ENCODE measurements at places on chromosomes 3 and 15.

DNA sequence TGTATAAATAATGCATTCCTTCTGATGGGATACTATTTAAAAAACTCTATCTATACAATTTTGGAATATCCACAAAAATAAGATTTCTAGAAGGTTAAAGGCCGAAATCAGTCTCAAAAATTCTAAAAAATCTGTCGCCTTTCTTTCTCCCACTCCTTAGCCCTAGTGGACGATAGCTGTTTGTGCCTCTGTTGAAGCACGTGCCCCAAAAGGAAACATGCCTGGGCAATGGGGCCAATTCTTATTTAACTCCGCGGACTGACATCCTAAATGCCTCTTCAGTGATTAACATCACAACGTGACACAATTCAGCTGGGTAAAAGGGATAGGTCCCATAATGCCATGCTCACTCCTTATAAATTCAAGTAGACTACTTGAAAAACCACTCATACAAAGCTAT is 65.1 kb downstream of the GAP43 start:
- no peak for DNase-seq

- DNase-seq, result no peak
Measured at GRCh38 chr3:107641572-107642307, 119.0 kb downstream of the BBX start.

- DNase-seq, result peak; percentile 79
Measured at GRCh38 chr15:38612159-38612863, 47.7 kb upstream of the RASGRP1 start.

DNA sequence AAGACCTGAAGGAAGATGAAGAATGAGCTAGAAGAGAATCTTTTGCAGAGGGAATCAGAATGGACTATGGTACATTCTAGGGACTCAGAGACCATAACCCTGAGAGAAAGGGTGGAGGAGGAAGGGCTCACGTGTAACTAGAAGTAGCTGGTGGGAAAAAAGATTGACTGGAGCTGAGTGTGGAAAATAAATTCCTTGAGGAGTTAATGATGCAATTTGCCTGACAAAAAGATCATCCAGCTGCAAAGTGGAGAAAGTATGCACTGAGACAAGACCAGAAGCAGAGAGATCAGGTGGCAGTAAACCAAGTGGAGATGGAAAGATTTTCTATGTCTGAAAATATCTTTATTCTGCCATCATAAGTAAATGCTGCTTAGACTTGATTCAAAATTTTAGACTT is 52.9 kb upstream of the TBL1XR1 start:
- no peak for DNase-seq

GRCh38 chr3:107882881-107883280 is 207.9 kb downstream of the CD47 start:
- DNase-seq, result no peak

- no peak for DNase-seq
Measured at GRCh38 chr3:27093771-27094170, 275.4 kb downstream of the NEK10 start.

DNA sequence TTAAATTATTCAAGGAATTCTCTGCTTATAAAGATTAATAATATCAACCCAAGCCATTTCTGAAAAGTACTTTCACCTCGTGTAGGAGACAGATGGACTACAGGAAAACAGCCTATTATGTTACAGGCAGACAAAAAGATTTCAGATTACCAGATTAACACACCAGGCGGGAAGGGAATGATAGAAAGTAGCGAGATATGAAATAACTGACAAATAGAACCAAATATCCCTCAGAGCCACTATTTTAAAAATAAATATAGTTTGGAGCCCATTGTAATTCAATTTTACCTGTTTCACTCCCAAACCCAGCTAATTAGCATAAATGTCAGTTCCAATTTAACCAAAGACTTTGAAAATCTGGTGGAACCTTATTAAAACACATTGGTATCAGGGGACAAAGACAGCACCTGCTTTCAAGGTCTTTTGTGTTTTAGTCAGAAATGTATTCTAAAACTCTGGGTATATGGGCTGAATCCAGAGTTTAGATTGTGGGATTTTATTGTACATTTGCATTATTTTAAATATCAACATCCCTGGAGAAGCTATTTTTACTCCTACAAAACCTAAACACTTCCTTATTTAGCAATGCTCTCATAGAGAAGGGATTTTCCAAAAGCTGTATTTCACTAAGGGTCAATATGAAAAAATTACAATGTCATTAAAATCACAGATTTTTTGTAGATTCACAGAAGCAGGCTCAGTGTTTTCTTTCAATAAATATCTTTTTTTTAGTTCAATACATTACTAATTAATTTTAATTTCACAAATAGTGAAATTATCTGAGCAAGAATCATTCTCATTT is 138.4 kb downstream of the TNIK start:
- no peak for DNase-seq

DNA sequence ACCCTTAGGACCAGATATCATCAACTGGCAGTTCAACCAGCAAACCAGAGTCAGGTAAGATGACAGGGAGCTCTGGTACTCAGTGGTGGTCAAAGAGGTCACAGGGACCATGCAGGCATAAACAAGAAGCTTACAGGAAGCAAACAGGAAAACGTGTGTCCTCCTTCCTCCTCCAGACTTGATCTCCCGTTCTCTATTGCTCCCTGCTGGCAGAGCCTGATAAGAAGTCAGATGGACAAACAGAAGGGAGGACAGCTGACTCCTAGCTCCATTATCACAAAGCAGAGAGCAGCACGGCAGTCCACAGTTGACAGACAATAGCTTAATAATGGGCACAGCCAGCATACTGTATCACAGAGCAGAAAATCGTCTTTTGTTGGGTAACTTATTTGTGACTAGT is 156.5 kb upstream of the SLC2A2 start:
- DNase-seq, result no peak

DNA sequence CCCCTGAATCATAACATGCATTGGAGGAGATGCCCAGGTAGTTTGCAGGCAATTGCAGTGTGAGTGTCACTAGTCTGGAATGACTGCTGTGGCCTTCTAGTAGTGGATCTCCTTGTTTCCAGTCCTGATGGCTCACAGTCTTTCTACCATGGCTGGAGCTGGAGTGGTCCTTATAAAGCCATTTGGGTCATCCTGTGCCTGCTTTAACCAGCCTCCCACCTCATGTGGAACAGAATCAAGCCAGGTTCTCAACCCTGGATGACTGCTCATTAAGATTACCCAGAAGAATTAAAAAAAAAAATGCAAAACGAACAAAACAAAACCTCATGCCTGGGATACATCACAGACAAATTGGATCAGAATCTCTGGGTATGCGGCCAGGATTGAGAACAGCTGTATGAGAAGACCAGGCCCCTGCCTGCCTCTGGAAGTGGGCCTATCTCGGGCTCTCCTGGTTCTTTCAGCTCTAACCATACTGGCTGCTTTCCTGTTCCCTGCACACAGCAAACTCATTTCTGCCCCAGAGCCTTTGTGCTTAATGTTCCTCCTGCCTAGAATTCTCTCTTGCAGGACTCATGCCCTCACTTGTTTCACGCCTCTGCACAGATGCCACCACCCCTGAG is 96.4 kb downstream of the ITPR1 start:
- DNase-seq, result no peak

DNA sequence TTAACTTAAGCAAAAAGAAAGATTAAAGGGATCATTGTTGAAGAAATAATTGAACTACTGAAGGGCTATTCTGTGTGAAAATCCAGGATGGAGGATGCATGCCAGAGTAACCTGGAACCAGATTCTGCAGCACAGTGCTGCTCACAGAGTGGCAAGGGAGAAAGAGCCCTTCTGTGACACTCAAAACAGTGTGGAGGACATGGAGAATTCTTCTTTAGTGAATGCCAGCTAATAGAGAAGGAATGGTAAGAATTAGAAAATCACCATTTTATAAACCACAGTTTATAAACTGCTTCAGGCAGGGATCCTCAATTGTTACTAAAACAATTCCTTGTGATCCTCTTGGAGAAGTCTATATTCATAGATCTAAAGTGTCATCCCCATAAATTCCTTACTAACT is 70.4 kb upstream of the ARHGEF26 start:
- DNase-seq, result no peak

- DNase-seq, result no peak
Measured at GRCh38 chr15:54816401-54816800, 380.3 kb downstream of the RSL24D1 start.

DNA sequence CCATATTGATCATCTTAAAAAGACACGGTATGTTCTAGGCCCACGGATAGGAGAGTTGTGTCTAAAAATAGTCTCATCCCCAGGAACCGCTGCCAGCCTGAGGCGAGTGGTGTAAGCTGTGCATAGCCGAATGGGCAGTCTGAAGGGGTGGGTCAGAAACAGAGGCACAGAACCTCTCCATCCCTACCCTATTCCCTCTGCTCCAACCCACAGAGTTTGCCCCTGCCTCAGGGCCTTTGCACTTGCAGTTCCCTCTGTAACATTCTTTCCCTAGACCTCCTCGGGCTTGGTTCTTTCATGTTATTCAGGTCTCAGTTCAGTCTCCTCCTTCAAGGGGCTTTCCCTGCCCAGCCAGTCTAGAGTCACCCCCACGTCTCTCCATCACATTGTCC is 4.8 kb downstream of the SCN5A start:
- DNase-seq, result peak; percentile 28

DNA sequence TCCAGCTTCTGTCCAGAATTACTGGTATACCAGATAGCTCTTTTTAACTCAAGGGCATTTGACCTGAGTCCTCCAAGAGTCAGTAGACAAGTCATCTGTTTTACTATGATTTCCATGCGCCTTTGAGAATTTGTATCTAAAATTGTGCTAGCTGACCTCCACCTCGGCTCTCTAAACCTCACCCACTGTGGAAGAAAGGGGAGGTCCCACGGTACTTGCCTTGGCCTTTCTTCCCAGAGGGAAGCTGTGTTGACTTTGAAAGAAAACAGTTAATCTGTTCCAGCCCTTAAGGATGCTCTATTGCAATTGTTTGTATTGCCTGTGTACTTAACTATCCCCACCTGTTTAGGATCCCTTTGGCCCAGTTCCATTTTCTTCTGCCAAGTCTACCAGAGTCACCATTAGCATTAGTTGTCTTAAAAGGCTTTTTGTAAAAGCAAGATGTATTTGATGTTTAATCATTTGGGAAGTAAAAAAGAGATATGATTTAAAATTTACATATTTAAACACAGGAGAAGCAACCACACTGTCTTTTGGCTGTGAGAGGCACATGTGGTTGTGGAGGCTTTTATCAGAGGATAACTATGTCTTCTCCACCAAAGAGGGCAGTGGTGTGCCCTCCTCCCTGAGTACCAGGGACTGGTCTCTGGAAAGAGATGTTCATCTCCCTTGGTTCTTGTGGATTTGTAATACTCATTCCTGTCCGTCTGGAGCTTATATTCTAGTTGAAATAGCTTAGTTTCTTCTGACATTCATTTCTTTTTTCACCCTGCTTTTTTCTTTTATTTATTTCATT is 88.8 kb downstream of the CRTC3 start:
- DNase-seq, result no peak

- no peak for DNase-seq
Measured at GRCh38 chr3:30195352-30195751, 411.0 kb upstream of the TGFBR2 start.

DNA sequence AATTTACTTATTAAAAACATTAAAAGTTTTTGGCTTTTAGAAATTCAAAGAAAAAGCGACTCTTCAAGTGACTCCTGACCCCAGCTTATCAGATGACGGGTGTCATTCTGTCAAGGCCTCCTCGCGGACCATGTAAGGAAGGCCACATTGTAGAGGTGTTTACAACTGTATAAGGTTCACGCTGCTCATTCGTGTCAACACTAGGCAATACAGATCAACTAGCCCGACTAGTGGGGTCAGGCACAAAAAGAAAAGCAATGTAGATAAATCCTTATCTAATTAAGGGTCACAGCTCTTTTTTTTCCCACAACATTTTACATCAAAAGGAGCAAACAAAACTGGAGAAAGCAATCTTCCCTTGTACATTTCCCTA is 207.5 kb upstream of the NR2F2 start:
- DNase-seq, result no peak

GRCh38 chr3:122678506-122678905 is 2.1 kb upstream of the PARP14 start:
- no peak for DNase-seq

DNA sequence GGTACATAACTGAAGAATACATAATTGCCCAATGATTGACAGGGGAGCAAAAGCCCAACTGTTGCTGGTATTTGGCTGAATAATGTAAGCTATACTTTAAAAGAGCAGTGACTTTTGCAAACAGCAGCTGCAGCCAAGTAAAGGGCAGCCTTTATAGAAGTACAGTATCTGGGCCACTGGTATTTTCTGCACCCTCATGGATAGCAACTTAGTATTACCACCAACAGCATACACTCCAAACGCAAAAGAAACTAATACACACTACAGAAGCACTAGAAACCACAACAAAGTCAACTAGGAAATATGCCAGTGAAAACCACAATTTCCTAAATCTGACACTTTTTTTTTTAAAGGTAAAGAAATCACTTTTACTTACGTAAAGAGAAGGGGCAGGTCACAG is 206.1 kb downstream of the TIGIT start:
- DNase-seq, result no peak

DNA sequence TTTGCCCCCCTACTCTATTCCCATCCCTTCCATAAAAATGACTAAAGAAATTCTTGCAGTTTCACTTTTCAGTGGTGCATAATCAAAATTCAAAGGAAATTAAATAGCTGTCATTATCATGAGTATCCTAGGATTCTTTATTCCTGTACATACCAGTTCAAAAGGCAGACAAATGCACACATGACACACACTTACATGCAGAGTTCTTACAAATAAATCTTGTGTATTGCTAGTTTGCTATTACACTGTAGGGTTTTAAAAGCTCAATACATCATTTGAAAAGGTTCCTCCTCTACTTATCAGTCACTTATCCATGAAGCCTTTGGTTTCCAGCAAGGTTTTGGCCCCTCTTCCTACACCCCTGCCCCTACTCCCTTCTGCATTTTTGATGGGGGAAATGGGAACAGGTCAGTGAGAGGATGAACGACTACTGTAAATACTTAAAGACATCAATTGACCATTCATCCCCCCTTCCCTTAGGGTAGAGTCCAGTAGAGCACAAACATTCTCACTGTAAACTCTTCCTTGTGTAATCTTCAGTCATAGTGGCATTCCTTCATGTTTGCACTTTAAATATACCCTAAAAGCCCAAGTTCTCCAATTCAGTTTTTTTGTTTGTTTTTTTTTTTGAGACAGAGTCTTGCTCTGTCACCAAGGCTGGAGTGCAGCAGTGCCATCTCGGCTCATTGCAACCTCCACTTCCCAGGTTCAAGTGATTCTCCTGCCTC is 92.6 kb downstream of the SUCLG2 start:
- DNase-seq, result no peak

DNA sequence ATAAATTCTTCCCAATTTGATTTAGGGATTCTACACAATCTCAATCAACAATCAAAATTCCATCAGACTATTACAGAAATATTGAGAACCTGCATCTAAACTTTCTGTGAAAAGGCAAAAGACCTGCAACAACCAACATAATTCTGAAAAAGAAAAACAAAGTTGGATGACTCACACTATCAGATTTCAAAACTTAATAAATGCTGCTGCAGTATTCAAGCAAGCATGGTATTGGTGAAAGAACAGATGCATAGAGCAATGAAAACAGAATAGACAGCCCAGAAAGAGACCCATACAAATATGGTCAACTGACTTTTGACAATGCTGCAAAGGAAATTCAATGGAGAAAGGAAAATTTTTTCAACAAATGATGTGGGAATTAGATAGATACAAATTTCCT is 477.1 kb upstream of the NR2F2 start:
- no peak for DNase-seq
